ENCODE measurements at places on chromosomes 5 and 9. TPM values are rescaled to one million over a fixed set of nuclear protein-coding genes. Genes with fewer than 3 reads are reported as not detected.

PCDHGA12 gene
- 2.2 TPM for total RNA-seq

KCNIP1 gene
- not detected for total RNA-seq

WNT8A gene
- total RNA-seq, result not detected

SLC4A9 gene
- 0.07 TPM for total RNA-seq

CATSPER3 gene
- 0.21 TPM for total RNA-seq

ADAMTS6 gene
- 12.2 TPM for total RNA-seq

IL31RA gene
- 0.93 TPM for total RNA-seq

SGCD gene
- not detected for total RNA-seq

ZNF366 gene
- not detected for total RNA-seq

IFNA2 gene
- not detected for total RNA-seq

FREM1 gene
- total RNA-seq, result 0.14 TPM

ACSL6 gene
- total RNA-seq, result 0.14 TPM

ATOSB gene
- 28.3 TPM for total RNA-seq

NEUROG1 gene
- total RNA-seq, result not detected

TAF11L10 gene
- not detected for total RNA-seq

TTC23L gene
- 0.07 TPM for total RNA-seq

ESM1 gene
- total RNA-seq, result not detected

FBXO38 gene
- 33.5 TPM for total RNA-seq

IL4 gene
- total RNA-seq, result not detected

CCNJL gene
- 4.1 TPM for total RNA-seq

SLC34A1 gene
- total RNA-seq, result 0.14 TPM

PCDHA1 gene
- under 0.01 TPM for total RNA-seq

ENC1 gene
- total RNA-seq, result 23.6 TPM

BRINP1 gene
- 0.34 TPM for total RNA-seq
